ENCODE measurements at places on chromosomes 7 and 10. TPM values are rescaled to one million over a fixed set of nuclear protein-coding genes. Genes with fewer than 3 reads are reported as not detected.

GRCh38 chr7:33497051-33497450, 367.7 kb downstream of the BBS9 start:
- no peak for DNase-seq

ASAH2 gene
- total RNA-seq, result 1.7 TPM

HERC4 gene
- 19.3 TPM for total RNA-seq

LZTS2 gene
- total RNA-seq, result 239 TPM

GRCh38 chr7:142506601-142507000, 242.7 kb upstream of the PRSS1 start:
- no peak for DNase-seq

Data from SJCRH30 (cell line).